SHP77 treated with DMSO at 0.1 percent for 48 hours (cell line): ENCODE measurements at places on chromosomes 2 and 18.
A peak's percentile ranks its signal among the peaks of the same experiment; 100 is the strongest.

- no peak for DNase-seq
Measured at GRCh38 chr2:171547256-171547655, 25.0 kb downstream of the CYBRD1 start.

DNA sequence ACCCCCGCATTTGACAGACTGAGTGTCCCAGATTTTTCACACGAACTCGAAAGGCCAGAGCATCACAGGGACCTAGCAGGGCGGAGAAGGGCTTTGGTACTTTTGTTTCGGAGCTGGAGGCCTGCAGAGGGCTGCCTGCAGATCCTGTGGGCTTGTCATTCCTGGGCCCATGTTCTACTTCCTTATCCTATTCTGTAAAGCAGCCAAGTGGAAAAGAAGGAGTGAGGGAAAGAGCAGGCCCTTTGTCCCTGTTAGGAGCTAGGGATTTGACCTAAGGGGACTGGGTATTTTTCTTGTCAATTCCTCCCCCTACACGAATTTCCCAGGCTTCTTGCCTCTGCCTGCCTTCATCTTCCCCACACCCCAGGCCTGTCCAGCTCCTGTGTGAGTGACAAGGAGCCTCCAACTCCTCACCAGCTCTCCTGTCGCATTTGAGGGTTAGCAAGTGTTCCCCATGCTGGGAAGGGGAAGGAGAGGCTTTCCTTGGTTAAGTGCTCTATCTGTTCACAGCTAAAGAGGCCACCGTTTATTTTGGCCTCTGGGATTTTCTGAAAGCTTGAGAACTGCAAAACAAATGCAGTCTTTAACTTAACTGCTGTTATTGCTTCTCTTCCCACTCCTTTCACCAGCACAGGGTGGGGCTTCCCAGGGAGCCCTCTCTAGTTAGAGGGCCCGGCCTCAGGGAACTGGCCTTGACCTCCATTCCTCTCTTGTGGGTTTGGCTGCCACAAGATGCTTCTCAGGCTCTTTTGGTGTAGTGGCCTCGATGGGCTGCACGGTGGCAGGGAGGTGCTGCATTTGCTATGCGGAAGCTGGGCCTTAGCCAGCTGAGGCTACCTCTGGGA lies 61.2 kb downstream of the SGPP2 start:
- no peak for DNase-seq

GRCh38 chr18:73189718-73190117 lies 321.9 kb upstream of the NETO1 start:
- no peak for DNase-seq

DNA sequence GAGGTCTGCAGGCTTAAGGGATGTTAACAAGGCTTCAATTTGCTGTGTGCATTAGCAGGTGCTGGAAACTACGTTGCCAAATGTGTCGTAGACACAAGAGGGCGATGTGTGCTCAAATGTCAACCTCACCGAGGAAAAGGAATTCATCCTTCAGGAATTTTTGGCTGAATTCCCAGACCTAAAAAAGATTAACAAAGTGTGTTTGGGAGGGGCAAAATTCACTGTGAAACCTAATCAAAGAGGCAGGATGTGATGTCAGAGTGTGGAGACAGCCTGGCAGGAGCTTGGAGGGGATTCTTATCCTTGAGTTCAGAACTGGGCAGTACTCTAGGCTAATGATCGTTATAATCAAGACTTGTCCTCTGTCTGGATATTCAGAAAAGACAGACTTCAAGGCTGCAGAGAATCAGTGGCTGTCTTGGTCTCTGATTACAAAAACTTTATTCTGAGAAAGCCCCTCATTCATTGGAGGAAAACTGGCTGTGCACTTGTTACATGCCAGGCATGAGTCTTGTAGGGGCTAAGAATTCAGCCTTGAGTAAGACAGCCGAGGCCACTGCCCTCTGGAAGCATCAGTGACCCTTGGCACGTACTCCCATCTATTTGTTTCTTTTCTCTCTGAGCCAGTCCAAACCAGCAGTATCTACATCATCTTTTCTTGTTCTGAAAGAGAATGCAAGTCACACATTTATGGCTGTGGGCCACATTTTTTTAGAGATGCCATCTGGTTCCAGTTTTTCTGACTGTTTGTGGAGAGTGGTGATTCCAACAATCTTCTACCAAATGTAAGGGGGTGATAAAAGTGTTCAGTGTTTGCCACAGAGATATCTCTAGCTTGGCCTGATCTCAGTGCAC lies 18.7 kb upstream of the SCYGR1 start:
- DNase-seq, result peak; percentile 36

- no peak for DNase-seq
Measured at GRCh38 chr2:45432406-45432805, 178.7 kb downstream of the SRBD1 start.

GRCh38 chr2:211513446-211513845 lies 957.0 kb downstream of the CPS1 start:
- DNase-seq, result no peak

- no peak for DNase-seq
Measured at GRCh38 chr2:218680061-218680460, 8.2 kb downstream of the STK36 start.

- no peak for DNase-seq
Measured at GRCh38 chr2:216189410-216189809, 80.3 kb downstream of the XRCC5 start.

DNA sequence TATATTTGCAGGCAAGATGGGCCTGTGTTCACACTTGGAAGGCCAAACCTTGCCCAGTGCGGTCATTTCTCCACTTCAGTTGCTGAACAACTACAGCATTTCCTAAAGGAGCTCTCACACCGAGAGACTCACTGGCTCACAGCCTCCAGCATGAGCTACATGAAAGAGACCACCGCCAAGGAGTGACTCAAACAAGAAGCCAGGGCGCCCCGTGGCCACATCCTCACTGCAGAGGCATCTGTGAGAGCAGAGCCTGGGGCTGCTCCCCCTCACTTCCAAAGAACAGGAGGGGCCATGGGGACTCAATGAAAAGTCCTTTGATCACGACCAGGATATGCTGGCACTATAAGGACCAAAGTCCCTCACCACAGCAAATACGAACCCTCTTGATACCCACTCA lies 50.0 kb downstream of the TMEM163 start:
- no peak for DNase-seq

DNA sequence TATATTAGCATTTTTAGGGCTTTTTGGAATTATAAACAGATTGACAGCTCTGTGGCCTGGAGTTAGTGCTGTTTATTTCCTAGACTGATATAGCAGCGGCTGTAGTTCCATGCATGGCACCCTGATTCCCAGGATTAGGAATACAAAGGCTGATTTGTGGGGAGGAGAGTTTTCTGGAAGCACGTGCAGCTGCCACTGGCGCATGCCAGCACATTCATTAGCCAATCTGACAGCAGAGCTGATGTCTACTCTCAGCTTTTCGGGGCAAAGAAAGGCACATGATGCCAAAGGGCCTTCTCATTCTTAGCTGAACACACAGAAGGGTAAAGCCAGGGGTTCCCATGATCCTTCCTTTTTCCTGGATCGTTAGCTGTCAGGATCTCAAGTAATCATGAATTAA lies 45.7 kb upstream of the RAPH1 start:
- no peak for DNase-seq

GRCh38 chr2:96957244-96957643 lies 29.1 kb downstream of the FAM178B start:
- no peak for DNase-seq

DNA sequence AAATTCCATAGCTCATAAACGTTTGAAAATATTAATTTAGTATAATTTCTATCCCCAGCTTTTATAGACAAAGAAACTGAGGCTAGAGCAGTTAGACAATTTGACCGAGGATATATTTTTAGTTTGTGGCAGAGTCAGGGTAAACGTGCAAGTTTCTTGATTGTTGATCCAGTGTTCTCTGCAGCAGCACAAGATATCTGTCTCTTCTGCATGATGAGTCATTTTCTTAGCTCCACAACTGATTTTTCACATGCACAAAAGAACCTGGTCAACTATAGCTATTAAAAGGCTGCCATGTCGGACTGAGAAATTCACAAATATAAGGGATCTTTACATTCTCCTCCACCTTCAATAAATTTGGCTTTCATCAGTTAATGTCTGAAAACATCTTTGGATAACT lies 143.4 kb upstream of the CYP26B1 start:
- no peak for DNase-seq

DNA sequence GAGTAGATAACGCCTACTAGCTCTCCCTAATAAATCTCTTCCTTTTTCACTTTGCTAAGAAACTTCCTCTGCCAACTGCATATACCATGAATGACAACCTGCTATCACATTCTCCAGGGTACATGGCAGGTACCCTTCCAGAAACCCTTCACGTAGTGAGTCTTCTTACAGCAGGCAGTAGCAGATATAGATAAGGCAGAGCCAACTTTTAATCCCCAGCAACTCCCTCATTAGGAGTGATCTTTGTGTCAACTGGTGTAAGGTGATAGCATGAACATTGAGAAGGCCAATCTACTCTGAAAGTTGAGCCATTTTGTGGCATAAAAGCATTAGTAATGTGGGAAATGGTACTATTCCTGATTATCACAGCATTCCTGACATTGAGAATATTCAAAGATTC lies 5.7 kb upstream of the STK17B start:
- no peak for DNase-seq

GRCh38 chr2:22196806-22197205 lies 1073.0 kb downstream of the TDRD15 start:
- no peak for DNase-seq

DNA sequence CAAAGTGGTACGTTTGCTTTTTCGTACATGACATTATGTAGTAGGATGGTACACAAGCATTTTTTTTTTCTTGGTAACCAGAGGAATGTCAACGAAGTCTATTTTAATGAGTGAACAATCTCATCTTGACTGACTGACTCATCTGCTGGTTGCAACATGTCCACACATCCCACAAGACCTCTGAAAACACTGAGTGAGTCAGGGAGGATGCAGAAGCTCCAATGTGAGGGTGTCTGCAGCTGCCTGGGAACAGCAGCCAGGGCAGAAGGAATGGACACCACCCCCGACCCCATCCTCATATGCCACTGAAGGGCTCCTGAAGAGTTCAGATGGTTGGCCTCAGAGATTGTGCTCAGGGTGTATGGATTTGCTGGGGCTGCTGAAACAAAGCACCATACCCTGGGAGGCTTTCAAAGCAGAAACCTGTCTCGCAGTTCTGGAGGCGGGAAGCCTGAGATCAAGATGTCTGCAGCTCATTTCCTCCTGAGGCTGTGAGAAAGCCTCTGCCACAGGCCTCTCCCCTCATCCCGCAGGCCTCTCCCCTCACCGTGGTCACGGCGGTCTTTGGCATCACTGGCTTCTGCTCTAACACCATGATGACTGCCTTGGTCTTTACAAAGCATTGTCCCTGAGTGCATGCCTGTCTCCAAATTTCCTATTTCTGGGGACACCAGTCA lies 124.6 kb downstream of the LRATD1 start:
- DNase-seq, result no peak

DNA sequence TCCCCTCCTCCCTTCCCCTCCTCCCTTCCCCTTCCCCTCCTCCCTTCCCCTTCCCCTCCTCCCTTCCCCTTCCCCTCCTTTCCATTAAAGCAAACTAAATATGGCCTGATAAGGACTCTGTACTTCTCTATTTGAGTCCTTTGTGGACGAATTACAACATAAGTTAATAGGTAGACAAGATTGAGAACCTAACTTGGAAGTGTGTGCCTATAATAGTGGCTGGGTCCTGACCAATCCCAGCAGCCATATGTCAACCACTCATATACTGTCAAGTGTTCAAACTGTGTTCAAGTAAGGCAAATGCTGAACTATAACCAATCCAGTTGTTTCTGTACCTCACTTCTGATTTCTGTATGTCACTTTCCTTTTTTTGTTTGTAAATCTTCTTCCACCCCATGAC lies 97.1 kb upstream of the RBMS1 start:
- DNase-seq, result no peak

DNA sequence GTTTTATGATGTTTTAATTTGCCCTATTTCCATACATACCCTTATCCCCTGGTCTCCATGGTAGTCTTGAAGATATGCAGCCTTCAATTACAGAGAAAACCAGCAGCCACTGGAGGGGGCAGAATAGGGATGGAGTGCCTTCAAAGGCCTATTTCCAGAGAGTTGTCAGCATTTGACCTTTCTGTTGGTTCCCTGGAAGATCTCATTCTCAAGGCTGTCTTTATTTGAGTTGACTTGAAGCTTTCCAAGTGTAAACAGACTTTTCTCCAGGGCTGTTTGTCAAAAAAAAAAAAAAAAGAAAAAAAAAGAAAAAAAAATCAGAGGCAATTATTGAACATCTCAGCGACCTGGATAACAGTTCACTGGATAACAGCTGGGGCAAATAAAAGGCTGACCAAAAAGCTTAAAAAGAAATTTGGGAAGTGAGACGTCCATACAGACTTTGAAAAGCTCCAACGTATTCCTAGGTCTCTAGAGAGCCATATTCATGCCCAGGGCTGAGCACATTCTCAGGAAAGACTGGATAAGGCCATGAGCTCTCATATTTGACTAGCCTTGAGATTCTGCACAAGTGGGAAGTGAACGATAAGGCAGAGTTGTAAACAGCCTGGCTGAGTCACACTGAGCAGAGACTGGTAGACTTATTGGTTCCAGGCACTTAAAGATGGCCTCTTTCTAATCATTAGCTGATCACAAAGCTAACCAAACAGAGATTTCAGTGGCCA lies 126.6 kb downstream of the VAPA start:
- DNase-seq, result no peak

GRCh38 chr2:229713371-229714079 lies 830 bp downstream of the DNER start:
- DNase-seq, result peak; percentile 22

DNA sequence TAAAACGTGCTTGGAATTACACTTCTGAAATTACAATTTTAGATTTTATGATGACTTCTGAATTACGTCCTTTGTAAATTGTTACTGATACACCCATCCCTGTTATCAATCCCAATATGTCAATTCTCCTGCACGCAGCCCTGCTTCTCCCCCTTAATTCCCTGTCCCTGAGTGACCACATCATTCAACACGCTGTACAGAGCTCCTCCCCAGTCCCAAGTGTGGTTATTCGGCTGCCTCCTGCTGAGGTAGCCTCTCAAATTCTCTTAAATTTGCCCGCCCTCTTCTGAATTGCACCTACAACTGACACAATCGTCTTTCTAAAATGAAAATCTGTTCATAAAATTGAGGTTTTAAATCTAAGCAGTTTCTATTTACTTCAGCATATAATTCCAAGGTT lies 10.1 kb downstream of the SERPINB8 start:
- no peak for DNase-seq

DNA sequence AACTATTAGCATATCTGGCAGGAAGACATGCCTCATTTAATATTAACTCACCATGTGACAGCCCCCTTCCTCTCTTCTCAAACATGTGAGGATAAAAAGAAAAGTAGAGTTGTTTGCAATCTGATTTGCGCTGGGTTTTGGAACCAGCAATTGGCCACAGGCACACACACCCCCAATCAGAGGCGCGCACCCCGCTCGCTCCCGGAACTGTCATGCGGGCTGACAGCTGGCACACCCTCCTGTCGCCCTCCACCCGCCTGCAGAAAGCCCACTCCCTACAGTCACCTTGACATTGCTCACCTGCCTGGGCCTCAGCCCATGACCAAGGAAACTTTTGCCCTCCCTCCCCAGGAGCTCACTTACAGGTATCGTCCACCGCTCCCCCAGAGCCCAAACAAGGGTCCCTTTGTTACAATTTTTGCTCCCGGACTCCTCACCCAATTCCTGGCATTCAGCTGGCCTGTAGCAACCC lies 1.1 kb downstream of the COBLL1 start:
- no peak for DNase-seq
